Stimulated activated CD4-positive, alpha-beta T cell treated with anti-CD3 and anti-CD28 coated beads, Interleukin-1b, Interleukin-23, amount 100 ng/mL, for 1 hour (primary cell): ENCODE measurements at places on chromosomes 1 and 21.

GRCh38 chr21:44353191-44353970 is at the start of gene TRPM2:
Gene TRPM2 (plus strand): TSS chr21:44353621. CDS start chr21:44353701, 80 bp downstream.
- DNase-seq, result no peak

- DNase-seq, result no peak
Measured at GRCh38 chr1:167854184-167854583, 59.8 kb downstream of the ADCY10 start.

DNA sequence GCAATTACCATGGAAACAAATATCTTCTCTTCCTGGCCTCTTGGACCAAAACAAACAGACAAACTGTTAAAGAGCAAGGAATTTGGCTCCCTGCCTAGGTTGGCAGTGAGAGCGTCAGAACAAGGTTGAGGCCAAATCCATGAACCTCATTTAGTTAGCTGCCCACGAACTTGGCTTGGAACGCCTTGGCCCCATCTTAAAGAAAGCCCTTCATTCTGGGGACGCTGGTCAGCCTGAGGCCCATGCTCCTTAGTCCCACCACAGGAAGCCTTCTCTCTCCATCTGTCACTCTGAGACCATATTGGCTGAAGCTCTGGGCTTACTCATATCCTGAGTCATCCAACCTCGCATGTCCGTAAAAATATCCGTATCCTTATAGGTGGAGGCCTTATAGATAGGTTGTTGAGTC is 62.4 kb upstream of the DIRAS3 start:
- DNase-seq, result no peak

- no peak for DNase-seq
Measured at GRCh38 chr1:84598846-84599741, 24.9 kb upstream of the CTBS start.

- no peak for DNase-seq
Measured at GRCh38 chr1:195481293-195481692, 1126.9 kb downstream of the KCNT2 start.

- DNase-seq, result no peak
Measured at GRCh38 chr1:19762175-19762779, 37.4 kb downstream of the TMCO4 start.

DNA sequence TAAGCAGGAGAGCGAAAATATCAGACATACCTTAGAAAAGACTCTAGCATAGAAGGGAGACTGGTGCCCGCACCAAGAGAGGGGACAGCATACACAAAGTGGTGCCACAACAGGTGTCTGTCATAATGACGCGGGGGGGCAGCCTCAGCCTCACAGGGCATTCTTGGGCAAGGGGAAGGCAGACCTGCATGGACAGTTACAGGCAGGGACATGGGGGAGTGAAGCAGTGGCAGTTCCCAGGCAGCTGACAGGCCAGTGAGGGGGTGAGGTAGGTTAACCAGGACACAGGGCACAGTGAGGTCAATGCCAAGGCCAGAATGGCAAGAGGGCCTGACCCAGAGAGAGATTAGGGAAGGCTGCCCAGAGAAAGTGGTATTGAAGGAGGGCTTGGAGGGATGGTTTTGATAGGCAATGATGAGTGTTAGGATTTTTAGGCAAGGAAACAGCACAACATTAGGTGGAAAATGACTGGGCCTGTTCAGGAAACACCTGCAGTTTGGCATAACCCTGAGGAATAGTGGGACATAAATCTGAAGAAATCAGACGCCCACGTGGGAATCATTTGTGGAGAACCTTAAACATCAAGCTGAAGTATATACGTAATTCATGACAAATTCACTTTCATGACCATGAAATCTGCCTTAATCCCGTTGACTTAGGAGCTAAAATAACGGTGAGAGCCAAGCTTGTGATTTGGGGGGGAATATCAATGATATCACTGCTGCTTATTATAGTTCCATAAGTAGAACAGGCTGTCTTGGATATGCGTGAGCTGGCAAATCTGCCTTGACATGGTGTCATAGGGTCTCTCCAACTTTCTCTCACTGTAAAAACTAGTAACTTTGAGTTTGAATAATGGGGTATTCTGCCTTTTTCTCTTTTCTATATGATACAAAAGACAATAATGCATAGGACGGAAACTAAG is 8.9 kb downstream of the PTPN14 start:
- no peak for DNase-seq

- DNase-seq, result no peak
Measured at GRCh38 chr1:54481201-54481884, 66.7 kb upstream of the ACOT11 start.

DNA sequence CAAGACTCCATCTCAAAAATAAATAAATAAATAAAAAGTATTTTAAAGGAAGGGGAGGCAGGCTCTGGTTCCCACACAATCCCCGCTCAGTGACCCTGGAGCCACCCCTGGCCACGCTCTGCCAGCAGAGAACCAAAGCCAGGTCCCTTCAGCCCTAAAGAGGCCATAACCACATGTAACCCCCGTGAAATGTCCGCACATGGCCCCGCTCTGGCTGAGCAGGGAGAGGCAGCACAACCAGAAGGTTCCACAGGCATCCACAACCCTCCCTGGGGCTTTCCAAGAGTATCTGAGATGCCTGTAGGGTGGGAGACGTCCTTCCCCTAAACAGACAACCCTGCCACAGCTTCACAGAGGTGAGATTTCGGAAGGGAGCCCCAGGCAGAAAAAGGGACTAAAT is 1.4 kb upstream of the ARF1 start:
- DNase-seq, result no peak

DNA sequence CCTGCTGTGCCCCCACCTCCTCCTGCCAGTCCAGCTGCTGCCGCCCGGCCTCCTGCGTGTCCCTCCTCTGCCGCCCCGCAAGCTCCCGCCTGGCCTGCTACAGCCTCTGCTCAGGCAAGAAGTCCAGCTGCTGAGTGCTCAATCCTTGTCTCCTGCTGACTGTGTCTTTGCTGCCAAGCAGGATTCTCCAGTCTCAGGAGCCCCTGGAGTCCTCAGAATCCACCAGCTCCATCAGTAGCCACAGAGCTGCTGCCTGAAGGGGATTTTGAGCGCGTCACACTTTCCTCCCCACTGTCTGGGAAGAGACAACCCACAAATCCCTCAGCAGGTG is 973 bp downstream of the KRTAP10-11 start:
- no peak for DNase-seq

GRCh38 chr1:107914119-107914765 is 50.7 kb downstream of the VAV3 start:
- DNase-seq, result no peak

DNA sequence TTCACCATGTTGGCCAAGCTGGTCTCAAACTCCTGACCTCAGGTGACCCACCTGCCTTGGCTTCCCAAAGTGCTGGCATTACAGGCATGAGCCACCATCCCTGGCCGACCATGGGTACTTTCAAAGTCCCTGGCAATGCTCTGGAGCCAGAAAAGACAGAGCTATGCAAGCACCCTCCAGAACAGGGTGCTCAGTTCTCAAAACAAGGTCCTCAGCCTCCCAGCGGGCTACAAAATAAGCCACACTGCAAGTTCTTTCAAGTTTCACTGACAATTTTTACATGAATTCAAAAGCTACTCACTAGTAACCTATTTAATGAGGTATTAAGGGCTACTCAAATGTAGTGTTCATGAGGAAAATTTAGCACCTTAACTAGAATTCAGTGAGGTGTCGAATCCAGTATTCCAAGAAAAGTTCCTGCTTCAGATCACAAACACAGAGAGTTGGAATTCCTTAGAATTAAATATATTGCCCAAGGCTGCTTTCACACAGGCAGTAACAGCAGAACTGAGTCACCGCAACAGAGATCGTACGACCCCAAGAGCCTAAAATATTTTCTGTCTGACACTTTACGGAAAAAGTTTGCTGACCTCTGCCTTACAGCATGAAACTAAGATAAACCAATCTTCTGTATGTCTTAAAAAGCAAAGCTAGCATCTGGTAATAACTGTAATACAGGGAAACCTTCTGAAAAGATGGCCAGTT is 60.7 kb downstream of the HSF2BP start:
- no peak for DNase-seq

DNA sequence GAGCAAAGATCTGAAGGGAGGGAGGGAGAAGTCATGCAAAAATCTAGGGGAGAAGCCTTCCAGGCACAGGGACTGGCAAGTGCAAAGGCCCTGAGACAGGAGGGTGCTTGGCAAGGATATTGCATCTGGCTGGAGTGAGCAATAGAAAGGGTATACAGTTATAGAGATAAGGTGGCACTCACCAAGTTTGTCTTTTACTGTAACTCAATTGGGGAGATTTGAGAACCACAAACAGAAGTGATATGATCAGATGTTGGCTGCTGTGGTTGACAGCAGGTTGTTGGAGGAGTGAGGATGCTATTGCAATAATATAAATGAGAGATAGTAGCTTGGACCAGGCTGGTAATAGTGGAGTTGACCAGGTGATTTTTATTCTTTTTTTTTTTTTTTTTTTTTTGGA is 25.6 kb downstream of the MCOLN3 start:
- no peak for DNase-seq

DNA sequence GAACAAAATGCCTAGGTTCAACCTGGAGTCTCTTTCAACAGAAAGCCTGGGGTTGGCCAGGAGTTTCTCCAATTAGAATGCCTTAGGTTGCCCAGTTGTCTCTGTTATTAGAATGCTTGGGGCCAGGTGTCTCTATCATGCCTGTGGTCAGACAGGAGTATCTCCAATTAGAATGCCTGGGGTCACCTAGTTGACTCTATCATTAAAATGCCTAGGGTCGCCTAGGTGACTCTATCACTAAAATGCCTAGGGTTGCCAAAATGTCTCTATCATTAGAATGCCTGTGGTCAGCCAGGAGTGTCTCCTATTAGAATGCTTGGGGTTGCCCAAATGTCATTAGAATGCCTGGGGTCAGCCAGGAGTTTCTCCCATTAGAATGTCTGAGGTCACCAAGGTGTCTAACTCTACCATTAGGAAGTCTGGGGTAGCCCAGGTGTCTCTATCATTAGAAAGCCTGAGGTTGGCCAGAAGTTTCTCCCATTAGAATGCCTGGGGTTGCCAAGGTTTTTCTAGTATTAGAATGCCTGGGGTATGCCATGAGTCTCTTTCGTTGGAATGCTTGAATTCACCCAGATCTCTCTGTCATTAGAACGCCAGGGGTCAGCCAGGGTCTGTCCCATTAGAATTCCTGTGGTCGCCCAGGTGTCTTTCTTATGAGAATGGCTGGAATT is 57.9 kb downstream of the RNF187 start:
- no peak for DNase-seq

DNA sequence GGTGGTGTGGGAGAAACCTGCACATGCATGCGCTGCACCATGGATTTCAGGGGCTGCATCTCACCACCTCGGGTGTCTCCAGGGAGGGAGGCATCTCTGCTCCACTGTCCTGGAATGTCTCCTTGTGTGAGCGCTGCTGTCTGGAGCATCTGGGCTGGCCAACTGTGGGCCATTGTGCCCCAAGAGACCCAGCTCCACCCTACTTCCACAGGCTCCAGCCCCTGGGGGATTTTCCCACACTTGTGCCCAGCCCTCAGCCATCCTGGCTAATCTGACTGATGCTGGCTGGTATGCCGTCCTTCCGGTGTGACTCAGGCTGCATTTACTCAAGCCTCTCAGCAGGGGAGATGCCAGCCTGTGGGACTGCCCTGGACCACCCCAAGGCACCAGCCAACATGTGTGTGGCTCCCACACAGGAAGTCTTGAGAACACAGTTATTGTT is 62.0 kb downstream of the TRIM11 start:
- DNase-seq, result no peak

DNA sequence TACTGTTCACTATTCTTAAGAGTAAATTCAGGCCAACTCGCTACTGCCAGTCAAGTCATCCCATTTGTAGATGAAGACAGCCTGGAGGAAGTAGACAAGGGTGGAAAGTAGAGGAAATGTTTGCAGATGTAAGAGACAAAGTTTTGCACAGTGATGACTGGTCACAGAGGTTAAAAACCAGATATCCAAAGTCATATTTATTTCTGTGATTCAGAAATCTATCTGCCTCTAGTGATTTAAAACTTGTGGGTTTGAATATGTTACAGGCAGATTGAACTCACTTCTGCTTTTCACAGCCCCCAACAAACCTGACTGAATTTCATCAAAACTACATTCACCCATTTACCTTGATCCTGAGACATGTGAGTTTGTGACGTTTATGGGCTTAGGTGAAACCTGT is 484.7 kb upstream of the C1orf87 start:
- DNase-seq, result no peak

GRCh38 chr21:30337772-30338171 is 278 bp upstream of the KRTAP27-1 start:
- DNase-seq, result no peak

DNA sequence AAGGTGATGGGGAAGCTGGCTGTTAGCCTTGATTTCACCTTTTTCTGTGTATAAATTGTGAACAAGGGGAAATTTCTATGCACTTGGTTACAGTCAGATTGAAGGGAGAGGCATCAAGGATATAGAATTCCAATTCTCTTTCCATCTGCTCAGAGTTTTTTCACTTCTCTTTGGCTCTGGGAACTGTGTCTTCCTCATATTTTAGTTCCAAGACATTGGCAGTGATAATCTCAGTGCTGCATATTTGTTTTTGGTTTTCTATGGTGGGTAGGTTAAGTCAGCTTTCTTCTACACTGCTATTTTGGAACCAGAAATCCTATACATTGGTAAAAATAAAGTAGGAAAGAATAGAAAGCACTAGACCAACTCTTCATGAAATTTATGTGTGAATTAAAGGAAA is 569.6 kb upstream of the CXADR start:
- no peak for DNase-seq

DNA sequence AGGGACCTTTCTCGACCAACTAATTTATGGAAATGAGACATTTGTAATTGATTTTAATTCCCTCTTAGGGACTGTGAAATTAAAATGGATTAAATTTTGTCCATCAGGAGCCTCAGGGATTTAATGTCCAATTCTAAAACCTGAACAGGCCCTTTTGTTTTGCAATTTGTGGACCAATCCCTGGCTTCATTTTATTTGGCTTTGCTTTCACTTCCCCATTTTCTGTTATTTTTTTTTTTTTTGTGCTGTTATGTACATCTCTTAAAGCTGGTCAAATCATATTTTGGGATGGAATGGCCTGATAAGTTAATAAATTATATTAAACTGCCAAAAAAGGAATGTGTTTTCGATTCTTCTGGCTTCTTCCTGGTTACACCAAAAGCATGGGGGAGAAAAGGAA is 28.9 kb downstream of the ZSCAN20 start:
- no peak for DNase-seq

- DNase-seq, result no peak
Measured at GRCh38 chr1:66160719-66161118, 368.0 kb downstream of the PDE4B start.

- DNase-seq, result no peak
Measured at GRCh38 chr1:190679983-190680382, 202.3 kb upstream of the BRINP3 start.
